Glutamatergic neuron (in vitro differentiated cells): ENCODE measurements at places on chromosomes 16 and 17. TPM values are rescaled to one million over a fixed set of nuclear protein-coding genes. Genes with fewer than 3 reads are reported as not detected.

The CTF1 gene
- total RNA-seq = 1.7 TPM

The RGS9 gene
- 2.4 TPM for total RNA-seq

The COPRS gene
- total RNA-seq = 13.7 TPM

The KRTAP4-4 gene
- not detected for total RNA-seq

The ALOX12 gene
- total RNA-seq = not detected

The KRT28 gene
- total RNA-seq = not detected

The CDRT15 gene
- not detected for total RNA-seq

The SLC5A2 gene
- total RNA-seq = not detected

The CBX4 gene
- 19.3 TPM for total RNA-seq

The FBXW10 gene
- total RNA-seq = not detected

The RAB34 gene
- 54.3 TPM for total RNA-seq

The NUFIP2 gene
- 51.0 TPM for total RNA-seq

- peak overlapping the region; percentile 86 for H3K4me3 ChIP-seq
- peaks cover 42% of the 10 kb centered on the region for H3K4me1 ChIP-seq
- DNase-seq = no peak
- peaks cover 6% of the 10 kb centered on the region for H3K27me3 ChIP-seq
- no peaks in the 10 kb centered on the region for H3K36me3 ChIP-seq
Measured at GRCh38 chr17:41917192-41917591, 1.6 kb downstream of the ACLY start.

GRCh38 chr16:88367560-88367959 lies 15.2 kb upstream of the ZNF469 start:
- peak; percentile 5 for DNase-seq
- no peaks in the 10 kb centered on the region for H3K27me3 ChIP-seq
- H3K27ac ChIP-seq = no peak overlapping the region
- H3K36me3 ChIP-seq = peaks cover 7% of the 10 kb centered on the region
- H3K4me3 ChIP-seq = no peak overlapping the region

GRCh38 chr17:68061512-68062313 lies 26.2 kb downstream of the KPNA2 start:
- peaks cover 7% of the 10 kb centered on the region for H3K27me3 ChIP-seq
- no peaks in the 10 kb centered on the region for H3K36me3 ChIP-seq
- H3K27ac ChIP-seq = no peak overlapping the region
- H3K4me1 ChIP-seq = no peaks in the 10 kb centered on the region
- DNase-seq = no peak

- H3K4me3 ChIP-seq = peak within 1 kb of the TSS; percentile 97
- DNase-seq = peak; percentile 69
- H3K27ac ChIP-seq = peak within 1 kb of the TSS; percentile 93
- H3K36me3 ChIP-seq = peaks cover 4% of the 10 kb centered on the region
- H3K4me1 ChIP-seq = peaks cover 24% of the 10 kb centered on the region
Measured at GRCh38 chr17:42276359-42276608, at the start of gene STAT5B. Gene STAT5B, minus strand, starts transcription at chr17:42276391. Its CDS starts 44,264 bp downstream, at chr17:42232127.

DNA sequence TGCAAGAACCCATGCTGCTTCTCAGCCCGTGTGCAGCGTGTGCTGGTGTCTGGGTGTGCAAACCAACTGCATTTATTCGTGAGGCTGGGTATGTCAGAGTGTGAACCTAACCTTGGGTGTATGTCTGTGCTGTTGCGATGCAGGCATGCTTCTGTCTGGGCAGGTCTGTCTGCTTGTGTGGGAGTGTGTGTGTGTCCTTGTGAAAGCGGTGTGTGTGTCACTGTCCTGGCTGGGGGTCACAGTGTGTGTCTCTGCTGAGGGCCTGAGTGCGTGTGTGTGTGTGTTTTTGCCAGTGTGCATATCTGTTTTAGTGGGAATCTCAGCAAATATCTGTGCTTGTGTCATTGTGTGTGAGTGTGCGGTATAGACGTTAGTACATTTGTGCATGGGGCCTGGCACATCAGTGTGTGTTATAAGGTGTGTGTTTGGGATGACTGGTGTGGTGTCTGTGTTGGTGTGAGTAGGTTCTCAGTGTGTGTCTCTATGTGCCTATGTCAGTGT lies 121.8 kb downstream of the CYLD start:
- no peak overlapping the region for H3K27ac ChIP-seq
- DNase-seq = no peak
- H3K4me3 ChIP-seq = no peak overlapping the region
- H3K27me3 ChIP-seq = peaks cover 4% of the 10 kb centered on the region

GRCh38 chr16:23986455-23986854 lies 150.7 kb downstream of the PRKCB start:
- H3K4me3 ChIP-seq = no peak overlapping the region
- H3K27me3 ChIP-seq = peaks cover 5% of the 10 kb centered on the region
- no peaks in the 10 kb centered on the region for H3K36me3 ChIP-seq

GRCh38 chr17:65527381-65527780 lies 34.1 kb downstream of the AXIN2 start:
- no peak overlapping the region for H3K4me3 ChIP-seq
- no peak for DNase-seq
- peaks cover 42% of the 10 kb centered on the region for H3K4me1 ChIP-seq
- H3K36me3 ChIP-seq = no peaks in the 10 kb centered on the region
- H3K27me3 ChIP-seq = peaks cover 9% of the 10 kb centered on the region

DNA sequence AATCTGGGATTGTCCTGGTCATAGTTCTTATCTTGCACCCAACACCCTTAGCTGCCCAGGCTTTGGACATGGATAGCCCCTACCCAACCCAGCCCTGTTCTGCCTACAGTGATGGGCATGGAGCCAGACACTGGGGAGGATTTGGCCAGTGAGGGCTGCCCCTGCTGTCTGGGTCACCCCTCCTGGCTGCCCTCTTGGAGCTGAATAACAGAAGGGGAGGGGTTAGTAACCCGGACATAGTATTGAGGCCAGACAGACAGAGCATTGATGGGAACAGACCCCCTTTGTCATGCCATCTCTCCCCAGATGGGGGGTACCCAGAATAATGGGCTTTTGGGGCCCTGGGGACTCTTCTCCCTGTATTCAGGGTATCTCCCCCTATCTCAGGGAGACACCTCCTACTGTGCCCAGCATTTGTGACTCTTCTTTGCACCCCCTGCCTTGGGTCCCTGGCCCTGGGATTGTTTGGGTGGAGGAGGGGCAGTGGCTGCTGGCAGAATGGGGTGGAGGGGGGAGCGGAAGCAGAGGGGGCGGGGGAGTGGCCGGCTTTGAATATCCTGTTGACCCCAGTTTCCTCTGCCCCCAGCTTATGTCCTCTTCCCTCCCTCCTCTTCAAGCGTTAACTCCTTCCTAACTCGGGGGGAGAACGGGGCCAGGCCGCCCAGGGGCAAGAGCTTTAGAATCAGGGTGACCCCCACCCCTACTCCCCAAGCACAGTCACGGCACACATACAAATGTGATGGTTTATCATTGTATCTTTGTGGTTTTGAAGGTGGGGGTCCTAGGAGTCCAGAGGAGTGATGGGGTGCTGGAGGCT lies 17.0 kb downstream of the GJD3 start:
- H3K4me3 ChIP-seq = no peak overlapping the region
- H3K36me3 ChIP-seq = peaks cover 3% of the 10 kb centered on the region
- H3K27me3 ChIP-seq = peaks cover 28% of the 10 kb centered on the region

DNA sequence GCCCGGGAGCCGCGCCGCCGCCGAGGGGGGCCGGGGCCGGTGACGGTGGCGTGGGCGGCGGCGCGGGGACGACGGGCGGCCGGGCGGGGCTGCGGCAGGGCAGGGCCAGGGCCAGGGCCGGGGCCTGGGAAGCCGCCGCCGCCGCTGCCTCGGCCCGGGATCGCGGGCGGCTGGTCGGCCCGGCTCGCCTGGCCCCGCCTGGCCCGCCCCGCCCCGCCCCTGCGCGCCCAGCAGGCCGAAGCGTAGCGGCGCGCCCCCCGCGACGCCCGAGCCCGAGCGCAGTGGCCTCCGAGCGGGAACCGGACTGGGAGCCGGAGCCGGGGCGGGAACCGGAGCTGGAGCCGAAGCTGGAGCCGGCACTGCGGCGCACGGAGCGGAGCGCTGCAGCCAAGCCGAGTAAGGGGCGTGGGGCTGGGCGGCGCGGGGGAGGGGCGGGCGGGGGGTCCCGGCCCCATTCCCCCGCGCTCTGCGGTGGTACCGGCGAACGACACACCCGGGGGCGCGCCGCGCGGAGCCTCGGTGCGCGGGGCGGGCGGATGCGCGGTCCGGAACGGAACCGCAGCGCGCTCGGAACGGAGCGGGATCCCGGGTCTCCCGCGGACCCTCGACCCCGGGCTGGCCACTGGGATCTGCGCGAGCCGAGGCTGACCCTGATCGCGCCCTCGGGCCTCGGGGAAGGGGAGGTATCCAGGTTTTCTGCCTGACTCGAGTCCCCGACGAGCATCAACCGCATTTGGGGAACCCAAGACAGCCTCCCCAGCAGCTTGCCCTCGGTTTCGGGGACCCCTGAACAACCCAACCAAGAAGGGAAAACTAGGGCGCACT lies at the start of gene BEAN1:
BEAN1 (plus strand) TSS at position 260 of the 825 bp plus-strand sequence. CDS start 10,382 bp downstream, outside the sequence.
- H3K36me3 ChIP-seq = no peaks in the 10 kb centered on the region
- peak within 1 kb of the TSS; percentile 83 for H3K4me3 ChIP-seq
- no peak within 1 kb of the TSS for H3K27ac ChIP-seq

GRCh38 chr16:67404740-67405226 lies 11.5 kb upstream of the TPPP3 start:
- DNase-seq = no peak
- H3K4me1 ChIP-seq = peaks cover 2% of the 10 kb centered on the region
- peaks cover 8% of the 10 kb centered on the region for H3K27me3 ChIP-seq
- H3K27ac ChIP-seq = no peak overlapping the region
- no peak overlapping the region for H3K4me3 ChIP-seq

- peaks cover 9% of the 10 kb centered on the region for H3K4me1 ChIP-seq
- no peaks in the 10 kb centered on the region for H3K36me3 ChIP-seq
- H3K27me3 ChIP-seq = no peaks in the 10 kb centered on the region
- H3K27ac ChIP-seq = no peak overlapping the region
Measured at GRCh38 chr17:39243155-39243554, 17.4 kb upstream of the STAC2 start.

- no peak overlapping the region for H3K27ac ChIP-seq
- no peaks in the 10 kb centered on the region for H3K27me3 ChIP-seq
- no peak overlapping the region for H3K4me3 ChIP-seq
- H3K36me3 ChIP-seq = peaks cover 3% of the 10 kb centered on the region
Measured at GRCh38 chr17:40157973-40158372, 17.6 kb downstream of the CASC3 start.

DNA sequence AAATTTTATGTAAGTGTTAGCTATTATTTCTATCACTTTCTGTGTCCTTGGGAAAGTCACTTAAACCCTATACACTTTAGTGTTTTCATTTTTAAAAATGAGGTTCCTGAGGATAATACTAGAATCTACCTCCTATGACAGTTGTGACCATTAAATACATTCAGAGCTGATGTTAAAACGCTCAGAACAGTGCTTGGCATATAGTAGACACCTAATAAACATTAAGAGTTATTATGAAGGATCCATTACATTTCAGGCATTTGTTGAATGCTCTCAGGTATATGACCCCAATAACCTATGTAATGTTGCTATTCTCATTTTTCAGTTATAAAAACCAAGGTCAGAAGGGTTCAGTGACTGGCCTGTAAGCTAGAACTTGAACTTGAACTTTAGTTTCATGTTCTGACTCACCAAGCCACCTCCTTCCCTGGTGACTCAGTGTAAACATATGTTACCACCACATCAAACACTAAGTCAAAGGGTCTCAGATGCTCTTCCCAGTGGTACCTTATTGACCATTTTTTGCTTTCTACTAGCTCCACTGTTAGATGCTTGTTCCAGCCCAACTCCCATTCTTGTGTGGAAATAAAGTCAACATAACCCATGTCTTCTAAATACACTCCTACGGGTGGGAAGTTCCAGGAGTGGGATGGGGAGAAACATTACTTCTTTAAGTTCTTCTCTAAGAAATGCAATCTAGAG lies 47.6 kb downstream of the HSD17B2 start:
- H3K4me3 ChIP-seq = no peak overlapping the region
- no peak overlapping the region for H3K27ac ChIP-seq
- DNase-seq = no peak
- no peaks in the 10 kb centered on the region for H3K4me1 ChIP-seq

GRCh38 chr16:57809276-57810196 lies 7.2 kb upstream of the KIFC3 start:
- DNase-seq = no peak
- peaks cover 3% of the 10 kb centered on the region for H3K4me1 ChIP-seq
- H3K27ac ChIP-seq = no peak overlapping the region
- no peaks in the 10 kb centered on the region for H3K36me3 ChIP-seq
- H3K4me3 ChIP-seq = no peak overlapping the region

DNA sequence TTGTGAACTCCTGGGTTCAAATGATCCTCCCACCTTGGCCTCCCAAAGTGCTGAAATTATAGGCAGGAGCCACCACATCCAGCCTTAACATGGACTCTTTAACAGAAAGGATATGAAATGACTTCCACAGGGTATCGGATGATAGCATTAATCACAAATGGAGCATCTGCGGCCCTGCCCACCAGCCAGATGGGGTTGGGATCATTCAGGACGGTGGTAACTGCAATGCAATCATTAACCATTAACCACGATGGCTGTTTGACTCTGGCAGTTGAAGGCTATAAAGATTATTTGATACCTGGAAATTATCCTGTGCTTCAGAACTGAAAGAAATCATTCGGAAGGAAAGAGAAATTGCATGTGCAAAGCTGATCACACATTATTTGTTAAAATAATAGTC lies 5.3 kb upstream of the CHST5 start:
- DNase-seq = no peak
- H3K36me3 ChIP-seq = no peaks in the 10 kb centered on the region
- H3K27ac ChIP-seq = no peak overlapping the region

DNA sequence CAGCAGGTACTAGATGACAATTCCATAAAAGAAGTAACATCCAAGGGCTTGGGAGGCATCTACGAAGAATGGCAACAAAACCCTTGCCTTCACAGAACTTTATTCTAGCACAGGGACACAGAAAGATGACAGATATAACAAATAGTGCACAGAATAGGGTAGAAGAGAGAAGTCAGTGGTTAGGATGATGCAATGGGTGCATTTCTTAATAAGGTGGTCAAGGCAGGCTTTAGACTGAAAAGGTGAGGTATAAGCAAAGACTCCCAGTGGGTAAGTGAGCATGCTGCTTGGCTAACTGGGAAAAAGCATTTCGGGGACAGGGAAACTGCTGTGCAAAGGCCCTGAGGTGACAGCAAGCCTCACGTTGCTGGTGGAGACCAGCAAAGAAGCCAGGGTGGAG lies 175.9 kb downstream of the XYLT1 start:
- H3K4me1 ChIP-seq = peaks cover 20% of the 10 kb centered on the region
- no peak overlapping the region for H3K4me3 ChIP-seq

DNA sequence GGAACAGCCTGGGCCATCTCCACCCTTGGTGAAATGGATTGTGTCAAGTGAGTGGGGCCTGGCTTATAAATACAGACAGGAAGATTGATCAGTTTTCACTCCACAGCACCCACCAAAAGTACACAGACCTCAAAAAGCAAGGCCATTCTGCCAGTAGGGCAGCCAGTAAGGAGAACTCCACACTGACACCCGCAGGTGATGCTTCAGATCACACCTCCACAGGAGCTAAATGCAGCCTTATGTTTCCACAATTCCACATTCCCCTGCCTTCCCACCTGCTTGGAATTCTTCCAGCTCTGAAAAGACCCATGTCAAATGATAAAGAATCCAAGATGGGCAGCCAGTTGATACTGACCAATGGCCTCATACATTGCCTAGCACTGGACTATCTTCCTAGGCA lies 191.1 kb downstream of the ZFHX3 start:
- H3K27me3 ChIP-seq = no peaks in the 10 kb centered on the region
- no peak overlapping the region for H3K4me3 ChIP-seq
- H3K36me3 ChIP-seq = no peaks in the 10 kb centered on the region
- no peak overlapping the region for H3K27ac ChIP-seq
- H3K4me1 ChIP-seq = peaks cover 10% of the 10 kb centered on the region

GRCh38 chr16:4388271-4389021 lies 16.8 kb downstream of the VASN start:
- no peak overlapping the region for H3K27ac ChIP-seq
- H3K4me1 ChIP-seq = peaks cover 7% of the 10 kb centered on the region
- peaks cover 13% of the 10 kb centered on the region for H3K27me3 ChIP-seq
- no peaks in the 10 kb centered on the region for H3K36me3 ChIP-seq
- H3K4me3 ChIP-seq = no peak overlapping the region

GRCh38 chr17:40561871-40562611 lies 3.2 kb downstream of the CCR7 start:
- H3K36me3 ChIP-seq = no peaks in the 10 kb centered on the region
- no peak overlapping the region for H3K27ac ChIP-seq
- no peak for DNase-seq
- peaks cover 4% of the 10 kb centered on the region for H3K27me3 ChIP-seq
- H3K4me1 ChIP-seq = peaks cover 28% of the 10 kb centered on the region
